Gastrocnemius medialis (tissue), 4 donors: ENCODE measurements at places on chromosomes 5 and 9. TPM values are rescaled to one million over a fixed set of nuclear protein-coding genes. Genes with fewer than 3 reads are reported as not detected.

GRCh38 chr9:12666813-12667212 is 26.4 kb upstream of the TYRP1 start:
- DNase-seq: no peak

DNA sequence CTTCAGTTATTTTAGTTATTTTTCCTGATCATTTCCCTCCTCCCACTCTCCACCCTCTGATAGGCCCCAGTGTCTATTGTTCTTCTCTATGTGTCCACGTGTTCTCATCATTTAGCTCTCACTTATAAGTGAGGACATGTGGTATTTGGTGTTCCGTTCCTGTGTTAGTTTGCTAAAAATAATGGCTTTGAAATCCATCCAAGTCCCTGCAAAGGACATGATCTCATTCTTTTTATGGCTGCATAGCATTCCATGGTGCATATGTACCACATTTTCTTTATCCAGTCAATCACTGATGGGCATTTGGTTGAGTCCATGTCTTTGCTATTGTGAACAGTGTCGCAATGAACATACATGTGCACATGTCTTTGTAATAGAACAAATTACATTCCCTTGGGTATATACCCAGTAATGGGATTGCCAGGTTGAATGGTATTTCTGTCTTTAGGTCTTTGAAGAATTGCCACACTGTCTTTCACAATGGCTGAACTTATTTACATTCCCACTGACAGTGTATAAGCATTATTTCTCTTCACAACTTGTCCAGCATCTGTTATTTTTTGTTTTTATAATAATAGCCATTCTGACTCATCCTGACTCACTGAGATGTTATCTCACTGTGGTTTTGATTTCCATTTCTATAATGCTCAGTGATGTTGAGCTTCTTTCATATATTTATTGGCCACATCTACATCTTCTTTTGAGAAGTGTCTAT is 17.2 kb upstream of the DIRAS2 start:
- no peak for DNase-seq

- DNase-seq: no peak
These were observed 210.5 kb downstream of the NXNL2 start for GRCh38 chr9:88745276-88746001.

GRCh38 chr9:20271096-20271495 is 351.2 kb downstream of the MLLT3 start:
- no peak for DNase-seq

Gene BARHL1
- total RNA-seq: not detected

Gene KIF4B
- total RNA-seq: 0.16 TPM
